ENCODE measurements at places on chromosomes 4 and X.

DNA sequence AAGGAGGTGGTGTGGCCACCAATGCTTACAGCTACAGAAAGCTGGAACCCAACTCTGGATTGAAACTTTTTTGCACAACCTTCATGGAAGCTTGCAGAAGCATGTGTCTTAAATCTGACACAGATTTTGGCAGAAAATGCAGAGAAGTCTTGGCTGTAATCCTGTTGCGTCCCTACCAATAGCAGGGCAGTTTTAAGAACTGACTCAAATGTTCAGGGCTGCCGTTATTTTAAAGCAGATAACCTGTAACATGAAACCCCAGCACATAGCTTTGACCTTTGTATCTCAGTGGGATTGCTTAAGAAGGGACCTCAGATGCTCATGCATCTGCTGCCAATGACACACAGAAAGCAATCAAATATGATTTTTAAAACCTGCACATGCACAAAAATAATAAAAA is at the start of gene VEGFD:
Gene VEGFD (minus strand): TSS at position 110 of the 400 bp plus-strand sequence. CDS start 467 bp downstream, outside the sequence.
- peak; percentile 5 for DNase-seq

DNA sequence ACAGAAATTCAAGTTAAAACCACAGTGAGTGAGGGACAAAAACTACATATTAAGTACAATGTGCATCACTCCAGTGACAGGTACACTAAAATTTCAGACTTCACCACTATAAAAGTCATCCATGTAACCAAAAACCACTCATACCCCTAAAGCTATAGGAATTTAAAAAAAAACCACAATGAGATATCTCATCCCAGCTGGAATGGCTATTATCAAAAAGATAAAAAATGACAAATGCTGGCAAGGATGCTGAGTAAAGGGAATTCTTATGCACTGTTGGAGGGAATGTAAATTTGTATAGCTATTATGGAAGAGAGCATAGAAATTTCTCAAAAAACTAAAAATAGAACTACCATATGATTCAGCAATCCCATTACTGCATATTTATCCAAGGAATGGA is 171.1 kb downstream of the HHIP start:
- DNase-seq: no peak

GRCh38 chrX:40849906-40850823 is 114.8 kb upstream of the MED14 start:
- no peak for DNase-seq

DNA sequence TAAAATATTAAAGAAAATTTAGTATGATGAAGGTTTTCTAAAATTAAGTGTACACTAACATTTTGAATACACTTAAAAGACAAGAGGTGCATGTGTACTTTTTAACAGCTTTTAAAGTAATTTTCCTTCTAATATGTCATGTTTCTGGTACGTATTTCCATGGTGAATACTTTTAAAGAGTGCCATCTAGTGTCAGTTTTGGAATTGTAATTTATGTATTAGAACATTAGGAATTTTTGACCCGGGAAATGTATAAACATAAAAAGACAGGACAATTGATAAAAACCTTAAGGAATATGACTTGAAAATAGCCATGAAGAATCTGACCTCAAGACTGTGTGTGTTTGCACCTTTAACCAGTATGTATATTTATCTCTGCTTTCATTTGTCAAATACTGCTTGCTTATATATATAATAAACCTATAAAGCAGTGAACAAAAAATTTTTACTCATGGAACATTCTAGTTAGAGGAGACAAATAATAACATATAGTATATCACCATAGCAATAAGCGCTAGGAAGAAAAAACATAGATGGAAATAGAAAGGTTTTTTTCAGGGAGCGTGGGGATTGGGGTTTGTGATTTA is 7.2 kb downstream of the GSTCD start:
- peak; percentile 22 for DNase-seq

DNA sequence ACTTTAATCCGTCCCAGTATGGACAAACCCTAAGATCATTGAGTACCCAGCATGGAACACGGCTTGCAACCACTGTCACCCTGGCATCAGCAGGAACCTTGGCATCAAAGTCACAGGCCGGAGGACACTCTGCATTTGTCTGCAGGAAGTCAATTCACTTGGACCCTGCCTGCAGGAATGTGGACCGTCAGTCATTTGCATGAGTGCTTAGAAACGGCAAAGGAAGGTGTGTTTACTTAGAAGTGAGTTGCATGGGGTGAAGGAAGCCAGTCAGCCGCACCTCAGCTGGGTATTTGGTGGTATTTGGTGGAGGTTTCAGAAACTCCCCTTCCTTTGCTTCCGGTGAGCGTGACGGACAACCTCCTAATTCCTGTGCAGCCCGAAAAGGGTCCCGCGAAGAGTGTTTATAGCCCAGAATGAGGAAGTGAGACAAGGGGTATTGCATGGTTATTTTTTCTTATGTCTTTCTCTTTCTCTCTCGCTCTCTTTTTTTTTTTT is 15.5 kb downstream of the P2RY8 start:
- peak; percentile 35 for DNase-seq

- no peak for DNase-seq
Measured at GRCh38 chrX:94366616-94367015, 692.6 kb downstream of the FAM133A start.

DNA sequence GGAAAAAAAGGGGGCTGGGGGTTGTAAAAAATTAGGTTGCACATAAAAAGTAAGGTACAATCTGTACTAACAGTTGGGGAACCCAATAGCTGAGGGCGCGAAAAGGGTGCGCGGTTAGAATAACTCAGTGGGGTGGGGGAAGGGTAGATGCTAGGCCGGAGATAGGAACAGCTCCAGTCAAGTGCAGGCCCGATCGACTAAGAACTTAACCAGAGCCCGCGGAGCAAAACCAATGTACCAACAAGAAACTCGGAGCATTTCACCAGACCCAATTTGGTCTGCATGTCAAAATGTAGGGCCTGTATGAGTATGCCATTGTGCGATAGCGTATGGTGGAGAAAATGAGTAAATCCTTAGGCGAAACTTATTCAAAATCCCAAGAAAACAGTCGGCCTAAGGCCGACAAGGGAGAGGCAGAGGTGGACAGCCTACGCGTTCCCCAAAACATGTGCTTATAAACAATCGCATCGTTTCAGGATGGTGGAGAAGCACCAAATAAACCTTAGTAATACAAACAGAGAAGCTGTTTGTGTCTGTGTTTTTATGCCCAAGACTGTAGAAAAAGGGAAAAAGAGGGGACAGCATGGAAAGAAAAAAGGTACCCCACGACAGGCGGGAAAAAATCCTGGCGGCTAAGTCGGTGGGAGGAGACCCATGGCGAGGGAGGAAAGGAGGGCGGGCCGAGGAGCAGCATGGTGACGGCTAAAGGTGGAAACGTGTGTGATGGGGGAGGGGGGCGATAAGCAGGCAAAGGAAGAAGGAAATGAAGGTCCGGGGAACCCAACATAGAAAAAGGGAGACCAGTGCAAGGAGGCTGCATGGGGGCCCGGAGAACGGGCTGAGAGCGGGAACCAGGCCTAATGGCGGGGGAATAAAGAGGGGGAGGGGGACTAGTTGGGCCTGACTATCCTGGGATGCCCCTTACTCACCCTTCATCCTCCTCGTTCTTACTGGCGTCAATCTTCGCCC is 990 bp downstream of the HNRNPD start:
- DNase-seq: peak; percentile 69

DNA sequence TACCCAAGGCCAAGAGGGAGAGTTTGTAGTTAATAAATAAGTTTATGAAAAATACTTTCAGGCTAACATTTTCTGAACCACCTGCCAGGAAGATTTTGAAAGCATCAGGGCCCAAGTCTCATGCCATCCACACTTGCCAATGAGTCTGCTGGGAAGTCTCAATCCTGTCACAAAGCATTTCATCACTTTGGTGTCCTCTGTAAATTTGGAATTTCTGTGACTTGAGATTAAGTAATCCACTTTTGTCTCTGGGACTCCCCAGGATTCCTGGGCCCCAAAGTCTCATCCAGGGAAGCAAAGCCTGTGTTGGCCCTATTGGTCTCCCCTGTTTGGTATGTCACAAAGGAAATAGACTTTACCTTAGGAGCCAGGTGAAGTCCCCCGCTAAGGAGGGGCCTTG is 99.2 kb upstream of the GPC4 start:
- no peak for DNase-seq

DNA sequence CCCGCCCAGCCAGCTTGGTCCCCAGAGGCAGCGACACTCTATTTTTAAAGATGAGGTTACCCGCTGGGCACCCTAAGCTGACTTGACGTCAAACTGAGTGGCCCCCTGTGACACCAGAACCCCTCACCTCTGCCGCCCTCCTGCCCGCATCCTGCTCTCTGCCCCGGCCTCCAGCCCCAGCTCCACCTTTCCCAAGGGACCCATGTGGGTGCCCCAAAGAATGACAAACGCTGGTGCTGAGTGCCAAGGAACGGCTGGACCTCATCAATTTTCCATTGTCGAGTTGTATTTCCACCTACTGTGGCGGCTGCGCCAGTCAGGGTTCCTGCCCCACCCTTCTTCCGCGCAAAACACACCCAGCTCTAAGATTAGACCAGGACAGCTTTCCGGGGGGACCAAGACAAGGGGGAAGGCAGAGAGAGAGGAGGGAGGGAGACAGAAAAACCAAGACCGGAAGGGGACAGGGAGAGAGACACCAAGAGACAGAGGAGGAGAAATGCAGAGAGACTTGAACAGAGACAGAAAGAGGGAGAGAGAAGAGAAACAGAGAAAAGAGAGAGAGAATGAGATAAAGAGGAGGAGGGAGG is 2.0 kb downstream of the PRKX start:
- no peak for DNase-seq

GRCh38 chr4:104163820-104164219 is 330.9 kb downstream of the CXXC4 start:
- no peak for DNase-seq

Data from A549 (cell line).